ENCODE measurements at places on chromosomes 4 and X. TPM values are rescaled to one million over a fixed set of nuclear protein-coding genes. Genes with fewer than 3 reads are reported as not detected.

- no peak overlapping the region for H3K4me3 ChIP-seq
- H3K27ac ChIP-seq: no peak overlapping the region
- H3K27me3 ChIP-seq: no peaks in the 10 kb centered on the region
- peaks cover 5% of the 10 kb centered on the region for H3K4me1 ChIP-seq
Observed at GRCh38 chr4:67593741-67594175, 35.2 kb downstream of the STAP1 start.

GRCh38 chr4:84171871-84172270 lies 327.2 kb downstream of the NKX6-1 start:
- no peaks in the 10 kb centered on the region for H3K27me3 ChIP-seq
- H3K4me3 ChIP-seq: no peak overlapping the region
- H3K4me1 ChIP-seq: no peaks in the 10 kb centered on the region
- no peak overlapping the region for H3K27ac ChIP-seq
- no peak for DNase-seq
- no peaks in the 10 kb centered on the region for H3K36me3 ChIP-seq

DLG3 gene
- total RNA-seq: 14.8 TPM

DNA sequence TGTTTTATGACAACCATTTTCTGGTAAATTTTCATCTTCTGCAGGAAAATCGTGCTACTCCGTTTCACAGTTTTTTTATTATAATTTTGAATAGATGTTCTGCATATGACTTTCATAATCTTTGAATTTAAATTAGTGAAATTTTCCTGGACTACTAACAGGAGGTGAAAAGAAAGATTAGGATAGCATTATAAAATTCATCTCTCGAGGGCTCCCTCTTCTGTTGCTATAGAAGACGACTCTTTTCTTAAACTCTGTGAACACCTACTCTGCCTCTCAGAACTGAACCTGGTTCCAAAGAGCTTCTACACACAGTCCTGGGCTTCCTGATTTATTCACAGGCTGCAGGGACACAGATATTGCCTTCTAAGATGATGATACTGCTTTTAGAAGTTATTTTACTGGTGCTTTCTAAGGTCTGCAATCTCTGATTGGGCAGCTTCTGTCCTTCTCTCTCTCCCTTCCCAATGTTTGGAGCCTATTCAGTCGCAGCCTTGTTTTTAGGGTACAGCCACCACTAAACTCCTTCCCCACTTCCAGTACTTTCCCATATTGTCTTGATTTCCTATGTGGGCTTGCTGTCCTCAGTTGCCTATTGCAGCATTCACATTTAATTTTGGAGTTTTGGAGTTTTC lies 10.1 kb upstream of the SAP30 start:
- no peak for DNase-seq
- no peak overlapping the region for H3K27ac ChIP-seq
- no peaks in the 10 kb centered on the region for H3K36me3 ChIP-seq
- H3K27me3 ChIP-seq: no peaks in the 10 kb centered on the region
- no peak overlapping the region for H3K4me3 ChIP-seq
- no peaks in the 10 kb centered on the region for H3K4me1 ChIP-seq

DNA sequence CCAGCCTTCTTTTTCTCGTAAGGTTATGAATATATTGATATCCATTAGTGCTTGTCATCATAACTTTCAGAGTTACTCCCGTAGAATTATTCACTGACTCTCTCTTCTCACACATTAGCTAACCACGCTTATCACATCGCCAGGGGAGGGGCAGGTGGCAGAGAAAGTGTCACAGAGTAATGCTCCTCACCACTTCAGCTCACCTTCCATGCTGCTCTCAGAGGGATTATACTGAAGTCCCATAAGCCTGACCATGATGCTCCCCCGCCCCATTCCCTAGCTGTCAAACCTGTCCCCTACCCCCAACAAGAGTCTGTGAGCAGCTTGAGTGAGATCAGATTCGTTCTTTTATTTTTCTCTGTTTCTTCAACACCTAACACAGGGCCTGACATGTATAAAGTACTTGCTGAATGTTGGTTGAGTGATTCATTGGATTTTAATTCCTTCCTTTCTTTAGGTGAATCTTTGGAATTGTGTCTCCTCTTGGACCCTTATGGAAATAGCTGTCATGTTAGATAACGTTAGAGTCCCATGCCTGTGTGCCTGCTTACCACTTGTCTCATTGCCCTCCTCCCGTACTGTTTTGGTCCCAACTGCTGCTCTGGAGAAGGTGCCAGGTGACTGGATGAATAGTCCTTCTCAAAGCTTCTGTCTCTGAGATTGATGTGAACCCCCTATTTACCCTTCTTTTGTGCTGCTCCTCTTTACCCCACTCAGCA lies 55.1 kb downstream of the RS1 start:
- H3K4me3 ChIP-seq: no peak overlapping the region
- H3K36me3 ChIP-seq: no peaks in the 10 kb centered on the region
- no peak for DNase-seq
- H3K4me1 ChIP-seq: no peaks in the 10 kb centered on the region
- H3K27ac ChIP-seq: no peak overlapping the region

- no peak overlapping the region for H3K27ac ChIP-seq
- H3K4me1 ChIP-seq: peaks cover 5% of the 10 kb centered on the region
- DNase-seq: no peak
- H3K27me3 ChIP-seq: no peaks in the 10 kb centered on the region
Observed at GRCh38 chrX:63761639-63762038, 23.4 kb downstream of the ARHGEF9 start.

- DNase-seq: no peak
Observed at GRCh38 chr4:153243468-153243867, 39.2 kb downstream of the TRIM2 start.

DNA sequence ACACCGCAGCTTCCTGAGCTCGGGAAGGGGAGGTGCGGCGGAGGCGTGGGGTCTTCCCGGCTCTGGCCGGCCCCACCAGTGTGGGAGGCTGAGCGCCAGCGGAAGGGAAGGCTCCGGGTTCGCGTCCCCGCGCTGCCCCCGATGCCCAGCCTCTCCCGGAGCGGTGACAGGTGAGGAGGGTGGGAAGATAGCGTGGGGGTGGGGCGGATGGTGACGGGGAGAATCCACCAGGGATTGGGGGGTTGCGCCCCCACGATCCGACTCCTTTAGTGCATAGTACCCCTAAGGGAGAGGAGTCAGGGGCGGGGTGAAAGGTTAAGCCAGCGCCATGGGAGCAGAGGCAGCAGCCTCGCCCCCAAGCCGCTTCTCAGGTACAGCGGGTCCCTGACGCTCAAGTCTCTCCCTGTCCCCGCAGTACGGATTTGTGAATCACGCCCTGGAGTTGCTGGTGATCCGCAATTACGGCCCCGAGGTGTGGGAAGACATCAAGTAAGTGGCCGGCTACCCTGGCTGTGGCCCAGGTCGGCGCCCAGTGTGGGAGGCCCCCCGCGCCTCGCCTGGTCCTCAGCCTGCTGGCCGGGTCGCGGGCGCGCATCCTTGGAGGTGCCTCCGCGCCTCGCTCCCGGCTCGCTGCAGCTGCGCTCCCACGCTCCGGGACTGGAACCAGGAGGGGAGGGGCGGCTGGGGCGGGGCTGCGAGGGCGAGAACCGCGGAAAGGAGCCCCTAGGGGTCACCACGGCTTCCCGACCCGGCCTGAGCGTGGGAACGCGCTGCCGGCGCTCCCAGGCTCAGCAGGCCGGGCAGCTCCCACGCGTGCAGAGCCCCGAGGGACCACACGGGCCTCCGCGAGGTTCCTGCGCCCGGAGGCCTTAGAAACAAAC lies 791 bp downstream of the GUCY1B1 start:
- peak; percentile 89 for DNase-seq
- H3K4me3 ChIP-seq: peak overlapping the region; percentile 70
- H3K4me1 ChIP-seq: peaks cover 17% of the 10 kb centered on the region
- H3K27ac ChIP-seq: peak overlapping the region; percentile 86

GRCh38 chr4:153346031-153346430 lies 1.5 kb downstream of the MND1 start:
- DNase-seq: no peak
- no peak overlapping the region for H3K4me3 ChIP-seq
- no peaks in the 10 kb centered on the region for H3K27me3 ChIP-seq

- H3K4me1 ChIP-seq: no peaks in the 10 kb centered on the region
- no peak overlapping the region for H3K4me3 ChIP-seq
- no peaks in the 10 kb centered on the region for H3K27me3 ChIP-seq
- DNase-seq: no peak
- H3K27ac ChIP-seq: no peak overlapping the region
Observed at GRCh38 chrX:24777660-24778059, 83.9 kb downstream of the POLA1 start.

TMEM154 gene
- total RNA-seq: 2.4 TPM

PIGA gene
- 5.4 TPM for total RNA-seq

PDCL2 gene
- not detected for total RNA-seq

DNA sequence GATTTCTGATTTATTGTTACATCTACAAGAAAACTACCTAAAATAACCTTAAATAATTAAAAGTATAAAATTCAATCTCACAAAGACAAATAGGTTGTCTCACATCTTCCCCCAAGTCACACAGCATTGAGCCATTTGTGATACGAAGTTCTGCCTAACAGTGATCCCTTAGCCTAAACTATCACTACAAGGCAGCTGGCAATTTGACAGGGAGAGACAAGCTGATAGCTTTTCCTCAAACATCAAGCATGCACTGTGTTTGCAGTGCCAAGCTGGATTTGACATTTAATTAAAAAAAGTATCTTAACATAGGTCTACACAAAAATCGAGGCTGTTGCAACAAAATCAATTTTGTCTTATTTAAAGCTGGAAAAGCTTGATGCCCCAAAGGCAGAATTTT lies 464.7 kb upstream of the TRAM1L1 start:
- no peak for DNase-seq
- no peaks in the 10 kb centered on the region for H3K27me3 ChIP-seq
- H3K36me3 ChIP-seq: no peaks in the 10 kb centered on the region
- no peaks in the 10 kb centered on the region for H3K4me1 ChIP-seq
- H3K27ac ChIP-seq: no peak overlapping the region
- no peak overlapping the region for H3K4me3 ChIP-seq

CFP gene
- total RNA-seq: 1.9 TPM

- no peaks in the 10 kb centered on the region for H3K4me1 ChIP-seq
- no peak for DNase-seq
- H3K27me3 ChIP-seq: no peaks in the 10 kb centered on the region
- no peak overlapping the region for H3K4me3 ChIP-seq
- no peaks in the 10 kb centered on the region for H3K36me3 ChIP-seq
Observed at GRCh38 chr4:38764277-38764676, 18.5 kb downstream of the TLR10 start.

DNA sequence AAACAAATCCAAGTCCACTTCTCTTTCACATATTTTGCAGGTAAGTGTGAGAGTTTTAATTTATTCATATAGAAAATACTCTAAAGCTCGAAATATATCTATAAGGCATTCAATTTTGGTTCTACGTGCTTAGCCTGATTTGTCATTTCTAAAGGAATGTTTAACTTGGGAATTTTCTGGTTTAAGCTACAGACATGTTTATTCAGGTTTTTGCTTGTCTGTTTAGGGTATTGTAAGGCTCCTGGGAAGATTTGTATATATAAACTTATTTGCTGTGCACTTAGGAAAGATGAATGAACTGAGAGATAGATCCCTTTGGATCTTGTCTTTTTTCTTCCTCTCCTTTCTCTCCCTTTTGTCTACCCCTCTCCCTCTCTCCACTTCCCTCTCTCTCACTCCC lies 185.9 kb upstream of the NEIL3 start:
- no peak overlapping the region for H3K4me3 ChIP-seq
- no peak for DNase-seq
- no peaks in the 10 kb centered on the region for H3K27me3 ChIP-seq
- H3K36me3 ChIP-seq: no peaks in the 10 kb centered on the region
- no peaks in the 10 kb centered on the region for H3K4me1 ChIP-seq
- no peak overlapping the region for H3K27ac ChIP-seq

DNA sequence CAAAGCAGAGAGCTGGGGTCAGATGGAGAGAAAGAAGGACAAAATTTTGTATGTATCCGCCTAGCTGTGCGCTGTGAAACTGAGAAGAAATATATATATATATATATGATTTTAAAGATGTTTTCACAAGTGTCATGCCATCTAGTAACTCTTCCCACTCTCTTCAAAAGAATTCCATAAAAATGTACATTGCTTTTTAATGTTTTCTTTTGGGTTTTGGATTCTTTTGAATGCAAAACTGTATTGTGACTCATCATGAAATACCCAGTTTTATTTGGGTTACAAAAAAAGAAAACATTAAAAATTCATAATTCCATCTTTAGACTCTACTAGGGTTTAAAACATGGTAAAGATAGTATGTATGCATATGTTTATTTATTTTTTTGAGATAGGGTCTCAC lies 34.3 kb upstream of the IGFBP7 start:
- no peak overlapping the region for H3K27ac ChIP-seq
- no peak for DNase-seq
- no peaks in the 10 kb centered on the region for H3K27me3 ChIP-seq
- no peaks in the 10 kb centered on the region for H3K4me1 ChIP-seq
- H3K4me3 ChIP-seq: no peak overlapping the region

- no peaks in the 10 kb centered on the region for H3K4me1 ChIP-seq
- DNase-seq: no peak
- H3K36me3 ChIP-seq: no peaks in the 10 kb centered on the region
Observed at GRCh38 chr4:103498161-103499070, 221.4 kb downstream of the TACR3 start.

GRCh38 chr4:148962539-148963290 lies 520.5 kb upstream of the NR3C2 start:
- H3K27ac ChIP-seq: no peak overlapping the region
- no peaks in the 10 kb centered on the region for H3K27me3 ChIP-seq
- H3K4me1 ChIP-seq: no peaks in the 10 kb centered on the region
- no peak for DNase-seq

NAP1L2 gene
- total RNA-seq: 7.6 TPM

- no peak for DNase-seq
- H3K4me3 ChIP-seq: no peak overlapping the region
- no peaks in the 10 kb centered on the region for H3K36me3 ChIP-seq
- H3K27me3 ChIP-seq: no peaks in the 10 kb centered on the region
Observed at GRCh38 chrX:142998447-142999198, 27.1 kb upstream of the SPANXN4 start.

GRCh38 chr4:149999485-150000074 lies 78.7 kb upstream of the DCLK2 start:
- no peak overlapping the region for H3K27ac ChIP-seq
- DNase-seq: peak; percentile 37
- H3K4me1 ChIP-seq: no peaks in the 10 kb centered on the region
- H3K4me3 ChIP-seq: no peak overlapping the region

GRCh38 chr4:88489100-88489761 lies 32.3 kb downstream of the HERC5 start:
- H3K36me3 ChIP-seq: peaks cover 20% of the 10 kb centered on the region
- H3K27me3 ChIP-seq: no peaks in the 10 kb centered on the region
- H3K27ac ChIP-seq: no peak overlapping the region
- no peak for DNase-seq
- H3K4me1 ChIP-seq: no peaks in the 10 kb centered on the region

- DNase-seq: no peak
- no peaks in the 10 kb centered on the region for H3K36me3 ChIP-seq
- no peak overlapping the region for H3K4me3 ChIP-seq
Observed at GRCh38 chr4:41124916-41125548, 89.3 kb downstream of the APBB2 start.

- H3K36me3 ChIP-seq: no peaks in the 10 kb centered on the region
- no peak for DNase-seq
- H3K4me1 ChIP-seq: no peaks in the 10 kb centered on the region
- H3K27ac ChIP-seq: no peak overlapping the region
- no peak overlapping the region for H3K4me3 ChIP-seq
Observed at GRCh38 chrX:85111347-85111746, 107.7 kb downstream of the APOOL start.

- H3K4me1 ChIP-seq: no peaks in the 10 kb centered on the region
- no peaks in the 10 kb centered on the region for H3K27me3 ChIP-seq
- H3K36me3 ChIP-seq: no peaks in the 10 kb centered on the region
- H3K27ac ChIP-seq: no peak overlapping the region
- H3K4me3 ChIP-seq: peak overlapping the region; percentile 52
Observed at GRCh38 chrX:135295238-135295943, 13.9 kb upstream of the ETDC start.

GRCh38 chrX:43743100-43743822 lies 87.2 kb downstream of the MAOA start:
- H3K4me1 ChIP-seq: peaks cover 10% of the 10 kb centered on the region
- H3K36me3 ChIP-seq: no peaks in the 10 kb centered on the region
- no peaks in the 10 kb centered on the region for H3K27me3 ChIP-seq
- no peak overlapping the region for H3K4me3 ChIP-seq
- DNase-seq: no peak
